ENCODE measurements at places on chromosomes 3 and 15.

DNA sequence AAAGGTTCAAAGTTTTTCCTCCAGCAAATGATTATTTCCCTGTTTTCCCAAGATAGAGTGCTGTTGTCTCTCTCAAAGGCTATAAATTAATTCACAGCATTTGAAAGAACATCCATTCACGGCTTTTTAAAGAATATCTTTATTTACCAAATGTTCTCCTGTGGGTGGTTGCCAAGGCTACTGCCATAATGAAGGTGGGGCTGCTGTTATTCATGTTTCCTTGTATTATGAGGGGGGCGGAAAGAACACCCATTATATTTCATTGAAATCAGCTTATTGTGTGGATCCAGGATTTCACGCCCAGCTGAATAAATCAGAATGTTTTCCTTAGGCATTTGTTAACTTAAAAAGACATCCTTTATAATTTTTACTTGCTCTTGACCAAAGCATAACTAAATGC lies 10.1 kb downstream of the SRP14 start:
- no peak for DNase-seq

DNA sequence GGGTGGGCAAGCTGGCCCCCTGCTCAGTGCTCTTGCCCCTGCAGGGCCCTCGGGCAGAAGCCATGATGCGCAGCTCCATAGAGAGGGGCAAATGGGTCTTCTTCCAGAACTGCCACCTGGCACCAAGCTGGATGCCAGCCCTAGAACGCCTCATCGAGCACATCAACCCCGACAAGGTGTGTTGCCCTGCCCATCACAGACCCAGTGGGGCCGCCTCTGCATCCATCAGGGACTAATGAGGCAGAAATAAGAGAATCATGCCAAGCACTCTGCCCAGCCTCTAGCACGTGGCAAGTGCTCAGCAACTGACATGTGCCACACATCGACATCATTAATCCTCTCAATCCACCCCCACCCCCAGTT lies 49.4 kb downstream of the SEMA3G start:
- no peak for DNase-seq

DNA sequence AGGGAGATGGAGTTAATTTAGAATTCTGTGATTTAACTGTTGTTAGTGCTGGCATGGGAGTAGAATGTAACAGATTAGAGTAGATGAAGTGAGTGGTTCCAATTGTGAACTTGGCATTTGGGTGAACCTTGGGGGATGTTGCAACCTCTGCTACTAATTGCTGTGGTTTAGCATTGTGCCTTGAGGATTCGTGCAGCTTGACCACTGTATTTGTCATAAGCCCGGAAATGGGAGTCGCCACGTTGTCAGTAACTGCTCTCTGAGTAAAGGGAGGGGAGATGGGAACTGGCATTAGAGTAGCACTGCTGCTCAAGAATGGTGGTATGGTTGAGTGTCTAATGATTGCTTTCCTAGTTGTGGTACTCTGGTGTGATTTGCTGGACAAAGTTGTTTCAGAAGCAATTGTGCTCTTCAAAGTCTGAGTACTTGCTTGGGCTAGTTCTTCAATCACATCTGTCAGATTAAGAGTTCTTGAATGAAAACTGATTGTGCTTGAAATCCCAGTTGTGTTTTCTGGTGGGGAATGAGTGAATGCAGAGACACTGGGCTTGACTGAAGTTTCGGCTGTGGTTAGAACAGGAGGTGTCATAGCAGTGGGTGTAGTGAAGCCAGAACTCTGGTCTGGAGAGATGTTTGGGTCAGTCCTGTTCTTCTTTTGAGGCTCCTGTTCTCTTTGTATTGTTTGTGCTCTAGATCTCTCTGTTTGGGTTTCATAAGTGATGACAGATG lies 15.4 kb downstream of the IGSF10 start:
- DNase-seq: no peak

GRCh38 chr3:188948281-188948996 lies 223.3 kb upstream of the TPRG1 start:
- DNase-seq: no peak

DNA sequence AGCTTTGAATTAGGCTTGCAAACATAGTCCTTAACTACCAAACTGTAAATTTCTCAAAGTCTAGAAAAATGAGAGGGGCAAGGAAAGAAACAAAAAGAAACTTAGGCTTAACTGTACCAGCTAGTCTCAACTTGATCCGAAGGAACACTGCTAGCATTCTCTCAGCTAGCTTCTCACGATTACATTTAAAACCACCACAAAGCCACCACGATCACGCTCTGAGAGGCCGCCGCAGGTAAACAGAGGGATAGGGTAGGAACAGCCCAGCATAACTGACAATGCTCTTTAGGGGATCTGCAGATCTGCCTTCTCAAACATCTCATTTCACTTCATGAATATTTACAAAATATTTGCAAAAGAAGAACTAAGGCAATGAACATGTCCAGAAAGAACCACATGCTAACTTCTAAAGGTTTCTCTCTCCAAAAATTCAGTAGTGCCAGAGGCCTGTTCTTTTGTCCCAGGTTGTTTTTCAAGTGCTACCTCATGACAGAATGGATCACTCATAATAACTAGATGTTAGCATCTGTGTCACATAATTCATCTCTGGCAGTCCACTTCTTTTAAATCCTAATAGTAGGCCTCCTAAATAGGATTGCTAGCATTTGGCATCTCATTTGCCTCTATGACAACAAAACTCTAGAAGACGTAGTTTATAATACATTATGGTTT lies 18.9 kb downstream of the VGLL4 start:
- no peak for DNase-seq

Measured in H9 (cell line).